ENCODE measurements at places on chromosomes 6 and 20.

- no peak for DNase-seq
These were observed 56.8 kb downstream of the NOL4L start for GRCh38 chr20:32528171-32528891.

DNA sequence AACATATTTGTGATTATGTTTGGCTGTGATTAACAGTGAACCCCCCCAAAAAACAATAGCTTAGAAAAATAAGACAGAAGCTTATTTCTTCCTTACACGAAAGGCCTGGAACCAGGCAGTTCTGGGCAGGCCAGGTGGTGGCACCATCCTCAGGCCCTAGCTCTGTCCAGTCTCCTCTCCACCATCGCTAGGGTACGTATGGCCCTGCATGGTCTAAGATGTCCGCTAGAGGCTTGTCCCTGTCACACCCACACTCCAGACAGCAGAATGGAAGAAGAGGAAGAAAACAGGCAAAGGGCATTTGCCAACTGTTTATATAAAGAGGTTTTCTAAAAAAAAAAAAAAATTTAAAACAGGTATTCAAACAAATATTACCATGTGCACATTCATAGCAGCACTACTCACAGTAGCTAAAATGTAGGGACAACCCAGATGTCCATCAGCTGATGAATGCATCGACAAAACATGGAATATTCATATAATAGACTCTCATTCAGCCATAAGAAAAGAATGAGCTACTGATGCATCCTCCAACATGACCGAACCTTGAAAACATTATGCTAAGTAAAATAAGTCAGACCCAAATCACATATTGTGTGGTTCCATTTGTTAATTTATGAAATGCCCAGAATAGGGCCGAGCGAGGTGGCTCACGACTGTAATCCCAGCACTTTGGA is 6.7 kb downstream of the TGM3 start:
- DNase-seq, result no peak

DNA sequence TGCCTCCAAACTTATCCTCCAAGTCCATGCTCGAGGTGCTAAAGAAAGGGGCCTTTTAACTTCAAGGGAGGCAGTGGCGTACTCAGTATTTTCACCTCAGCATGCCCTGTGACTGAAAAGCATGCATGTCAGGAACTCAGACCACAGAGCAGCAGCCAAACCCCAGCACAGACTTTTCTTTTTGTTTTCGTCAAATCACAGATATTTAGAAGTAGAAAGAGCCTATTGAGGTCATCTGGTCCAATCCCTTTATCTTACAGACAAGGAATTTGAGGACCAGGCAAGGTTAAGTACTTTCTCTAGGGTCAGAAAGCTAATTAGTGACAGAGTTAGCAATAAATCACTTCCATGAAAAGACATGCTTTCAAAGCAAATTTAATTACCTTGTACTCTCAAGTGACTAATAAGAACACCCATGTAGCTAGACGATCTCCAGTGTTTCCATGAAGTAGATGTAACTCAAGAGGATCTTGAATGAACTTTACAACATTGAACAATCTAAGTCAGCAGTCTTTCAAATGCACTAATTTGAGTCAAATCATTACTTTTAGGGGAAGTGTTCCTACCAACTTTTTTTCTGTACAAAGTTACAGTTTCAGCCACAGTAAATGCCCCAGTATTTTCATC is 35.9 kb downstream of the MOXD1 start:
- no peak for DNase-seq

- no peak for DNase-seq
These were observed 24.2 kb downstream of the MGME1 start for GRCh38 chr20:17992847-17993513.

DNA sequence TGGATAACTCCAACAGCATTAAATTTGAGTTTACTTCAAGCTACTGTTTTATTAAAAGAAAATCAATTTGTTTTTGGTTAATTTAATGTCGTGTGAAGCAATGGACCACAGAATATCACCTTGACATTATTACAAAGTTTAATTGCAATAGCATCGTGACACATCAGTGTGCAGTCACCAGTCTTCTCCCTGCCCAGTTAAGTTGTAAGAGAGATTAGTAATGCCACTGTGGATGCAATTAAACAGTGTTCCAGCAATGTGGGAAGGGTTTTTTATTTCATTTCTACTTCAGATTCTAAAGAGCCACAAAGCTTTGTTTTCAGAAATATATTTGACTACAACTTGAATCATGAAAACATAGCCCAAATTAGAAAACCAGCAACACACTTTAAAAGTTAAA is 128.7 kb downstream of the SYNE1 start:
- no peak for DNase-seq

GRCh38 chr20:38311491-38311890 is 7.5 kb downstream of the BPI start:
- no peak for DNase-seq

DNA sequence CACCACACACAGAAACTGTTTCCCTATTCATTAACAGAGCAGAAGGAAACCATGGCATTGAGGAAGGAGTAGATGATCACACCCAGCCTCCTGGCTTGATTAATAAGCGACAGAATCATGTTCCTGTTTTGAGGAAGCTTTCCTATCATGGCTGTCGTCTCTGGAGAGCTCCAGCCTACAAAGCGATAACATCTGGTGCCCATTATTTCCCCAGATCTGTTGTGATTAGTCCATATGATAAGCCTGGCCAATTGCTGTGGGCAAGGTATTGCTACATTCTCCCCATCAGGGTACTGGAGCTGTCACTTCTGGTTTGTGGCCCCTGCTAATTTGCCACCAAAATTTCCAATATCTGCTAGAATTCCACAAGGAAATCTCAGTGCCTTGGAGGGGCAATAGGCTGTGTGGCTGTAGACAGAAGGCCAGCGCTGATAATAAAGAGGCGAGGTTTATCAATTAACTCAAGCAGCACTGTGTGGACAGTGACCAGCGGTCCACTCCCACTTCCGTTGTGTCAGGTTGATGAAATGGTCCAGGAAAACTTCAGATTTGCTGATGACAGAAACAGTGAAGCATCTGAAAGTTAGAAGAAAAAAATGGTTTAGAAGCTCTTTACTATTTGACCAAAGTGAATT is 66.4 kb downstream of the OLIG3 start:
- DNase-seq, result no peak

- no peak for DNase-seq
These were observed 515.2 kb downstream of the MAFB start for GRCh38 chr20:40173872-40174271.

GRCh38 chr6:89208551-89208950 is 8.6 kb downstream of the GABRR1 start:
- no peak for DNase-seq

GRCh38 chr6:154370545-154370944 is 13.9 kb upstream of the IPCEF1 start:
- DNase-seq, result peak; percentile 27

- DNase-seq, result no peak
These were observed 32.2 kb downstream of the RREB1 start for GRCh38 chr6:7139835-7140470.

DNA sequence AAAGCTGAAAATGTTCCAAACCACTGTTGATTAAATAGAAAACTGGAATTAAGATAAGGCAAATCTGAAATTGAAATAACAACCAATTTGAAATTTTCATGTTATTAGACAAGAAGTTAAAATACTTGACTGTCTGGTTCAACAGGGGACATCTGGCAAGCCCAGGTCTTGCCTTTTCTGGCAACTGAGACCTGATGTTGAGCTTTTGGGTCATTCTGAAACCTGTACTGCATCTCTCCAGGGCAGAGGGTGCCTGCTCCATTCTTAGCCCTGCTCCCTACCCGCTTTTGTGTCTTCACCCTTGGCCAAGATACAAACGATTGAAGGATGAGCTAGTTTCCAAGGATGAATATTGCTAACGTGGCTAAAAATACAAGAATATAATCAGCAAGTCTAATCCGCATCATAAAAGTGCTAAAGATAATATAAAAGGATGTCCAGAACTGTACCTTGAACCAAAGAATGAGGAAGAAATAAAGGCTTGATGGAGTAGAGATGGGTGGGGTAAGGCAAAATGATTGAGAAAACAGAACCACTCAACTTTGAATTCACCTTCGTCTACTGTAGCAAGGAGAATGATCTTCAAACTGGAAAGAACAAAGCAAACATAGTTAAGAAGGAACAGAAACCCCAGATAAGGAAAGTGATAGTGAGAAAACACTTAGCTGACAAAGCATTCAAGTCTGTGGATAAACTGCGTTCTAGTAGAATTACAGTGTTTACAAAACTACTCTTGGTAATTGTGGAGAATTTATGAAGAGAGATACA is 109.8 kb upstream of the MAN1A1 start:
- DNase-seq, result no peak

DNA sequence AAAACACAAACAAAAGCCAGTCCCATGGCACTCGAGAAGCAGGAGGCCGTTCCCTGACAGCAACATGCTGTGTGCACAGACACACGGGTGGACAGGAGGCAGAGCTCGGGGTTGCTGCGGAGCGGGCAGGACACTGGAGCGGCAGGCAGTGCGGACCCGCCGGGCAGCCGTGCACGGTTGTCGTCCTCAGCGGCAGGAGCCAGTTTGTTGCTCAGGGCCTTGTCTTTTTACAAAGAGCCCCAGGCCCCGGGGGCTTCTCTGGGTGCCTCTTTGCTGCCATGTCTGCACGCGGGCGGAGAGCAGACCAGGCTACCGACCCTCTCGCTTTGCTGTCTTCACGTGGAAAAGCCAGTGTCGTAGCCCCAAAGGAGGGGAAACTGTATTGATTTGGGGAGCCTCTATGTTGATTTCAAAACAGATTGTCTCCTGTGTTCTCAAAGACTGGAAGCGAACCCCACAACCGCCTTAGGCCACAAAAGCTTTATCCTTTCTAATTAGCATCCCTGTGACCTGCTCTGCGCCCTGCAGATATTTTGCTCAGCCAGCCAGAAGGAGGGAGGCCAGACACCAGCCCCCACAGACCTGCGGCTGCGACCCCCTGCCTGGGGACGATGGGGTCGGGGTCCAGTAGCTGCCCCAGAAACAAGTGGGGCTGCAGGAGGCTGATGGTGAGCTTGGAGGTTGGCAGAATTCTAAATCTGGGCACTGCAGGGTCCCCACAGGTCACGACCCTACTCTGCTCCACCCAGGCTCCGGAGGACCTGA is 50.2 kb downstream of the ERMARD start:
- DNase-seq, result no peak

DNA sequence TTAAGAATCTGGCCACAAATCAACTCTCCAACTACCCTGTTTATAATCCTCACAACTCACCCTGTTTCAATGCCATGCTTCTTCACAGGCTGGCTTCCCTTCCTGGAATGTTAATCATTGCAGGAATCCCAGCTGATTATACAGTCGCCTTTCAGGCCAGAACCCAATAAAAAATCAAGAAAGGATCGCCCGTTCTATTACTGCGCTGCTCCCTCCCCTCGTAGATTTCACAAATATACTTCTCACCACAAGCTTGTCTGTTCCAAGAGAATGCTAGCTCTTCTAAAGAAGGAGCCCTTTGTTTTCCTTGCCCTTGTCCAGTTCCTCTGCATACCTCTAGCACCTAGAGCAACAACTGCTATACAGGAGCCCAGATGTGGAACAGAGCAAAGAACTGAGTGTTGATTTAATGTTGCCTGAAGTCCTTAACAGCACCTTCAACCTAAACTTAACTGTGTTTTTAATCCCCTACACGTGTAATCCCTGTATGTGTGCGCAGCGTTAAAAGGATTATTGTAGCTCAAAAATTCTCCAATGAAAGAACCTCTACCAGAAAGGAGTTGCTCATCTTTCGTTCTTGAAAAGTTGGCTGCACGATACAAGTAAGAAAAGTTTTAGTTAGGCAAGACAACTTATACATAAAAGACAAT is 988 bp downstream of the ECHDC1 start:
- DNase-seq, result no peak

DNA sequence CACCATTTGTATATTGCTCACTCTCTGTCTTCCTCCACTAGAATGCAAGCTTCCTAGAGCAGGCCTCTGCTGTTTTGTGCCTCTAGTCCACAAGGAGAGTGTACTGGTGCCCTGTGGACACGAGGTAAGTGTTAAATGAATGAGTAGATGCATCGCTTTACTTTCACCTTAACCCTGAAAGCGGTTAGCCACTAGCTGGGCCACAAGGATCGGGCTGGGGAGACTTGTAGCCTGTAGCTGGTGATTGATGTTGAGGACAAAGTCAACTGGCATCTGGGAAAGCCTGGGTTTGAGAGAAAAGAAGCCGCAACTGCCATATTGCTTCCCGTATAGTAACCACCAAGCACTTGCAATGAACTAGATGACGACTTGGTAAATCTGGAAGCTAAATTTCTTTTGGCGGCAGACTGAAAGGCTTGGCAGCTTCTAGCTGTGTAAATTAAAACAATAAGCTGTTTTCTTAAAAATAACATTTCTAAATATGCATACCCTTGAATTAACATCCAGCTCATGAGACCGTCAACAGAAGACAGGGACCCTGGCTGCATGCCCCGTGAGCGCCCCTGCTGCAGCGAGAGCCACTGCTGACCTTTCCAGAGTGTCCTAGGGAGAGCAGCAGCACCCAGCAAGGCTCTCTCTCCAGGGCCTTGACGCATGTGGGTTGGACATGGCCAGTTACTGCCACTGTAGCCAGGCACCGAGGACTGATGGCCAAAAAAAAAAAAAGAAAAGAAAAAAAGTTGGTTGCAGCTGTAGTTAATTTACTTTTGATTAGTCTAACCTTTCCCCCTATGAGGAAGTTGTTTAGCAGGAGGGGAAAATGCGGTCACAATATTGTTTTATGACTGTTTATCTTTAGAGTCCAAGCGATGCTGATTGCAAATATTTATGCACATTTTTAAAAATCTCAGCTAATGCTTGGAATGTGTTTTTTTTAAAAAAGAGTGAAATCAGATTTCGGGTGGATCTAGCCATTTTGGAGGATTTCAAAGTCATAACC is 315.1 kb downstream of the TFAP2C start:
- no peak for DNase-seq

DNA sequence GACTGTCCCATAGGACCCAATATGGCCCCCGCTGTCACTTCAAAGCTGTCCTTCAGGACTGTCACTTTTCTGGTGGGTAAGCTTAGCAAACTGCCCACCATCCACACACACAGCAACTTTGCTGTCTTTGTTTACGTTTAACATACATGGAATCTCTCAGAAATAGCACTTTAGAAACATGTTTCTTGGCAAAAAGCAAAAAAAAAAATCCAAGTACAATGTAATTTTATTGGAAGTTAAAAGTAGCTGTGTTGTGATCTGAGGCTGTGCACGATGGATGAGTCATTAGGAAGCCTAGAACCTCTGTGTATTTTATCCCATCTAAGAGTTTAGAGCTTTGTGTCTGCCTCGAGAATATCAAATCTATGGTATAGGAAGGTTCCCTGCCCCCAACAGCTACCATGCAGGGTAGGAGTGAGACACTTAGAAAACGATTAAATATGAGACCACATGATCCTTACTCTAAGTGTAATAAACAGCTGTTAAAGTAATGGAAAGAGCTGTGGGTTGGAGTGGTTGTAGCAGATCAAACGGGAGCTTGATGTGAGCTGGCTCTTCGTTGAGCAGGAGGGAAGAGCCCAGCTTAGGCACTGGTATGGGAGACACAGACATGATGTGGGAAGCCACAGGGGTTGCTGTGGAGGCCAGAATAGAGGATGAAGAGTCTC is 119.5 kb downstream of the PLEKHG1 start:
- no peak for DNase-seq

- no peak for DNase-seq
These were observed 665 bp downstream of the FASTKD5 start for GRCh38 chr20:3158968-3159431.
